Globus pallidus (tissue), 1 donor: ENCODE measurements at places on chromosomes 16 and 17.

GRCh38 chr16:20598832-20599469 is 22.8 kb upstream of the ACSM2B start:
- DNase-seq = no peak

DNA sequence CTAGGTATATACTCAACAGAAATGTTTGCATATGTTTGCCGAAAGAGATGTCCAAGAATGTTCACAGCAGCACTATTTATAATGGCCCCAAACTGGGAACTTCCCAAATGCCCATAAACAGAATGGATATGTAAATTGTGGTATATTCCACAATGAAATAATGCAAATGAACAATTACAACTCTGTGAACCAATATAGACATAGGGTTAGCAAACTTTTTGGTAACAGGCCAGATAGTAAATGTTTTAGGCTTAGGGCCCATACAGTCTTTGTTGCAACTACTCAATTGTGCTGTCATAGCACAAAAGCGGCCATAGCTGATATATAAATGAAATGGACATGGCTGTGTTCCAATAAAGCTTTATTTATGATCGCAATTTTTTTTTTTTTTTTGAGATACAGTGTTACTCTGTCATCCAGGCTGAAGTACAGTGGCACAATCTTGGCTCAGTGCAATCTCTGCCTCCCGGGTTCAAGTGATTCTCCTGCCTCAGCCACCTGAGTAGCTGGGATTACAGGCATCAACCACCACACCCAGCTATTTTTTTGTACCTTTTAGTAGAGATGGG is 16.5 kb downstream of the XYLT1 start:
- DNase-seq = no peak

DNA sequence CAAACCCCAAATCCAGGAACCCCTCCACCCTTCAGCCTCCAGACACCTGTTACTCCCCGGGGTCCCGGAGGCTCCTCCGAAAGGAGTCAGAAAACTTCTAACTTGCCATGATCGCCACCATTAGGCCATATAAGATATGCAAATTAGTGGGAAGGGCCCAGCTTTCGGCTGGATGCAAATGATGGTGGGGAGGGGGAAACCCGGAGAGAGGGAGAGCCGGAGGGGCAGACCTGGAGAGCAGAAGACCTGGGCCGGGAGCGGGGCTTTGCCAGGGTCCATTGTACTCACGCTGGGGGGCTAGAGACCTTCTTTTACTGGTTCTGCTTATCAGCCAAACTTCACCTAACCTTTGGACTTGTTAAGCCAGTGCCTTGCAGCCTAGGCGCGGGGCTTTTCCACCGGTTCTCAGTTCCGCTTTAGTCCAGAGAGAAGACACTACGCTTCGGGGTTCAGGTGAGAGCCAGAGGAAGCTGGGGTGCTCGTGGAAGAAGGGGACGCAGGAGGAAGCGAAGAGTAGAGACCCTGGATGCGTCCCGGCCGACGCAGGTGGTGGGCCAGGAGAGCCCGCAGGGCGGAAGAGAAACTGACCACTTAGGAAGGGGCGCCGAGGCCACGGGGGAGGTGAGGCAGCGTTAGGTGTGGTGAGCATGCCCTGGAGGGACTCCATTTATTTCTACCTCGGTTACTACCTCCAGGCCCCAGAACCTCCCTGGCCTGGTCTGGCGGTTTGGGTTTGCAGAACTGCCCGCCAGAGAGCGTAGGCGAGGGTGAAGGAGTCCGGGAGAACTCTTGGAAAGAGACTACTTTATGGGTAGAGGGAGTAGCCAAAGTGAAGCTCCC is at the start of gene HNF1B:
Gene HNF1B (minus strand): TSS at position 99 of the 840 bp plus-strand sequence. CDS start 175 bp downstream, outside the sequence.
- DNase-seq = no peak

DNA sequence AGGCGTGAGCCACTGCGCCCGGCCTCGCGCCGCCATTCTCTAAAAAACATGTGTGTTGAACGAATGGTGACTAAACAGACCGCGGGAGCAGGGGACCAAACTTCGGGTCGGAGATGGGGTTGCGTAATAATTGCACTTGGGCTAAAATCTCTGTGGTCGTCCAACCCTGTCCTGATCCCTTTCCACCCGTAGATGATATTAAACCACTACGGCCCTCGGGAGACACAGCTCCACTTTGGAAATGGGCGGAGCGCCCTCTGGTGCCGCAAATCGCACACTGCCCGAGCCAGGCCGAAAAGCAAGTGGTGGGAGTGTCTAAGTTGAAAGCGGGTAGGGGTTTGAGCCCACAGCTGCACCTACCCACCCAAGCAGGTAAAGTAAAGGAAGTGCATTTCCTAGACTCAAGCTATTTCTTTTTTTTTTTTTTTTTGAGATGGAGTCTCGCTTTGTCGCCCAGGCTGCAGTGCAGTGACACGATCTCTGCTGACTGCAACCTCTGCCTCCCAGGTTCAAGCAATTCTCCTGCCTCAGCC is 17.0 kb downstream of the CAVIN1 start:
- peak; percentile 76 for DNase-seq

DNA sequence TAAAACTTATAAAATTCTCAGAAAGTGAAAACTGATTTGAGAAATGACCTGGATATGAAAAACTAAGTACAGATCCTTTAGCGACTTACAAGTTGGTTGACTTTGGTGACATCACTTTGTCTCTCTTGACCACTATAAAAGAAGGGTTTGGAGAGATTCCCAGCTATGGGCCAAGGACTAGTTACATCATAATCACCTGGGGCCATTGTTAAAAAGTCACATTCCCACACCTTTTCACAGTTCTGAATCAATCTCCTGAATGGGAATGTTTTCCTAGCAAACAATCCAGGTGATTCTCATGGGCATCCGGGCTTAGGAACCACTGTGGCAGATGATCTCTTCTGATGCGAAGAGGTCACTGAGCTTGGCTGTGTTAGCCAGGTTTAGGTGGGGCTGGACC is 620 bp upstream of the VWA3A start:
- no peak for DNase-seq

DNA sequence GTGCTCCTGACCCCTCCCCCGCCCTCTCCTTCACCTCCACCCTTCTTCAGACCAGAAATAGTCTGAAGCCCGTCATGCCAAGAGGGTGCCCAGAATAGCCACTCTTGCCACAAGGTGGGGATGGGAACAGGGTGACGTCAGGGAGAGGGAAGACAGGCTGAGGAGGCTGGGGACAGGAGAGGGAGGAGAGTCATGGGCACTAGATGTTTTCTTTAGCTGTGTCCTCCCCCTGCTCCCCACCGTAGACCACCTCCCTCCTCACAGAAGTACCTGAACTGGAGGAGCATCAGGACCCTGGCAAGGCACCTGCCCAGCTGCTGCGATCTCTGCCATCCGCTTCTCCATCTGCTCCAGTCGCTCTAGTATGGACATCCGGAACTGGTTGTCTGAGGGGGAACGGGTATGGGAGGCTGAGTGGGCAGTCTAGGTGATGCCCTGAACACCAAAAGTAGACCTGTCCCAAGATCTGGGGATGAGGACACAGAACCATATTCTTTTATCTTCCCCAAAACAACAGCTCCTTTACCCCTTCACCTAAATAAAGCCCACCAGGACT is 6.6 kb upstream of the SPAG7 start:
- no peak for DNase-seq

- DNase-seq = no peak
These were observed 45.4 kb downstream of the BAHCC1 start for GRCh38 chr17:81440511-81441244.

- no peak for DNase-seq
These were observed 138.0 kb downstream of the ANKFN1 start for GRCh38 chr17:56291226-56291805.

DNA sequence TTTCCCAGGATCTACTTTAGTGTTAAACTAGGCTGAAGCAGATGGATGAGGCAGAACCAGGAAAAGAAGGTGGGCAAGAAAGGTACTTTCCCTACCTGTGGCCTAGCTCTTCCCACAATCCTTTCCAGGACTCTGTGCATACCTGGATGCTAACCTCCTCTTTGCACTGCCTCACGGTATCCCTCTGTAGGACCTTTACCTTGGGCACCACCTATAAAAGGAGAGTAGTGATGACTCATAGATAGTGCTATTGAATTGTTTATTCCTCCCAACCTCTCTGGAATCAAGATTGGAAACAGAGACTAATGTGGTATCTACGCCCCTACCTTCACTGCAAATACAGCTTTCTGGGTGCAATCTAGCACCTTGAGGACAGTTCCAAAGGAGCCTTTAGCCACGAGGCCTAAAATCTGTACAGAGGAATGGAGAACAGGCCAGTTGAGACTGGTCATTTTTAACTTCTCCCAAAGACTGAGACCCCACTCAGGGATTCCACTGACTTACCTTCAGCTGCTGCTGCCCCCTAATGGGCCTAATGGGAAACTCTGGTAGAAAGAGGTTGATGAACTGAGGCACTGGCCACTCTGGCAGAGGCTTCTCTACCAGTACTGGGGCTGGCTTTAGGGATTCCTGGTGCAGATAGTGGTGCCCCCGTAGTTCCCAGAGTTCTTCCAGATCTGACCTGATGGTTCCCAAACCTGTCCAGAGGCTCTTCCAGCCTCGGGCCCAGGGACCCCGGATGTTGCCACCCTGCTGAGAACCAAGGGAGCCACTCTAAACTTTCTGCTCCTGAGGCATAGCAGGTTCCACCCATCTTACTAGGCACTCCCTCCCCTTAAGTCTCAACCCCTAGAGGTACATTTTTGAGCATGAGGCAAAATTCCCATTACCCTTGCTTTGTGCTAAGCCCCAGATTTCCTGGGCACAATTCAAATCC is 781 bp downstream of the RSKR start:
- peak; percentile 29 for DNase-seq

GRCh38 chr17:21517538-21518293 is 141.6 kb downstream of the KCNJ12 start:
- DNase-seq = no peak

DNA sequence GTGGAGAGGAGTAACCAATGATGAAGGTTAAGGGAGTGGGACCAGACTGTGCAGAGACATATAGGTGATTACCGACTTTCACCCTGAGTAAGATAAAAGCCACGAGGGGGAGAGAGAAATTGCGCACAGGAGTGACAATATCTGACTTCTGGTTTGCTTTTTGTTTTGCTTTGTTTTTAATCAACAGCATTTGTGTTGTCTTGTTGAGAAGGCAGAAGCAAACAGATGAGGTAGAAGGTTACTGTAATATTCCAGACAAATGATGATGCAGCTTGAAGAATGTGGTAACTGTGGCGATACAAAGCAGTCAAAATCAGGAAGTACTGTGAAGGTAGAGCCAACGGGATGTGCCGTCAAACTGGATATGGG is 7.5 kb downstream of the PELP1 start:
- DNase-seq = no peak

DNA sequence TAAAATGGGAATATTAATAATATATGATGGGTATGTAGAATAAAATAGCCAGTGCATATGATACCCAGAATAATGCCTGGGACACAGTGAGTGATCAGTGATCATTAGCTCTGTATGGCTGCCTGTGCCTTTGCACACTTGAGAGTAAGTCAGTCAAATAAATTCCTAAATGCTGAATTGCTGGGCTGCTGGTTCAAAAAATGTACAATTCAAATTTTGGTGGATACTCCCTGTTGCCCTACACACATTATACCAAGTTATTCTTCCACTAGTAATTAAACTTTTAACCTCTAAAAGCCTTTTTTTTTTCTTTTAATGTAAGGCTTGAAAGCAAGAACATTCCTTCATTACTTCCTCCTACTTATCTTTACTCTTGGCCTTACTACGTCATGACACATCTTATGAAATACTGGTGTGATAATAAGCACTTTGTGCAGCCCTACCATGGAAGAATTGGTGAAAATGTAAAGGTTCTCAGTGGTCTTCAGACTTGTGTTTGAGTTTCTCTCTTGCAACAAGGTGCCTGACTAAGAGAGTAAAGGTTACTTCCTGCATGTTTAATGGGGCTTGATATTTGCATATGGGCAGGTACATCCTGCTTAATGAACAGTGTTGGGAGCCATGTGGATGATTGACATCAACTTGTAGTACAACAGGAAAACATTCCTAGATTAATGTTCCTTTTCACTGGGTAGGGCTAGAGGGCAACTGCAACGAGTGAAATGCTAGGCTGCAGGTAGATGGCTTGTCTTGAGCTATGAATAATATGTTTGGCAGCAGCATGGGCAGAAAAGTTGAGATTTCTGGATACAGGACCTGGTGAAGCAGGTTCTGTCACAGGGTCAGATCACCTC is 84.3 kb downstream of the PRKCA start:
- no peak for DNase-seq

GRCh38 chr16:19559242-19559910 is 3.9 kb downstream of the VPS35L start:
- peak; percentile 81 for DNase-seq

- no peak for DNase-seq
These were observed 6.7 kb downstream of the TOM1L1 start for GRCh38 chr17:54907376-54907775.

DNA sequence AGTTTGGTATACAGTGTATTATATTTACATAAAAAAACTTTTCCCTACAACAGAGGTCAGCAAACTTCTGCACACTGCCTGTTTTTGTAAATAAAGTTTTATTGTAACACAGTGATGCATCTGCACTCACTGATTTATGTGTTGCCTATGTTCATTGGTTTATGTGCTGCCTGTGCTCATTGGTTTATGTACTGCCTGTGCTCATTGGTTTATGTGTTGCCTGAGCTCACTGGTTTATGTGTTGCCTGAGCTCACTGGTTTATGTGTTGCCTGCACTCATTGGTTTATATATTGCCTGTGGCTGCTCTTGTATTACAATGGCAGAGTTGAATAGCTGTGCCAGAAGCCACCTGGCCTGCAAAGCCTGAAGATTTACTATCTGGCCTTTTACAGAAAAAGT is 81.6 kb downstream of the MYH11 start:
- no peak for DNase-seq

GRCh38 chr17:10105513-10106001 is 92.8 kb downstream of the GAS7 start:
- no peak for DNase-seq

DNA sequence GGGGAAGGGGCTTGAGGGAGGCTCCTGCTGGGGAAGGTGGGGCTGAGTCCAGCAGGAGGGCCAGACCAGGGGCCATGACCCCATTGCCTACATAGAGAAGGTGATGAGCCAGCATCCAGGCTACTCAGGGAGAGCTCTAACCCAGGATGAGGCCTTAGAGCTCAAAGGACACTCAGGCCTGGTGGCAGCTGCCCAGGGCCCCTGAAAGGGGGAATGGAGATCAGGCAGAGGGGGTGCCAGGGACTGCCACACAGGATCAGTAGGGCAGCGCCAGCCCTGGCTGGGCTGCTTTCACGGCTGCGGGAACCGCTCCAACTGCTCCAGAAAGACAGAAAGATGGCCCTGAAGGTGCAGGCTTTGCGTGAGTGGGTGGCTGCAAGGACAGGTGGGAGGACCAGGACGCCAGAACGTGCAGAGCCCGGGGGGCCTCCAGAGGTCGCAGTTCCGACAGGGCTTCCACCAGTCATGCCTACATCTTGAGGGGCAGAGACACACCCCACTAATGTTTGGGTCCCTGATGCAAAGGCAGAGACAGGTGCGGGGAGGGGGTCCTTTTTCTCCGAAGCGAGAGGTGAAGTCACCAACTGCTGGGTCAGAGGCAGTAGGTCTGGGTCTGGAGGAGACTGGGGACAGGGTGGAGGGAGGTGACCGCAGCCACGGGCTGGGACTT is 882 bp upstream of the ATP6V0C start:
- no peak for DNase-seq
